ENCODE measurements at places on chromosomes 5 and 9. TPM values are rescaled to one million over a fixed set of nuclear protein-coding genes. Genes with fewer than 3 reads are reported as not detected.

DUSP1 gene
- total RNA-seq = 213 TPM

RASEF gene
- 73.6 TPM for total RNA-seq

FAM221B gene
- not detected for total RNA-seq

PCSK1 gene
- total RNA-seq = 3.3 TPM

TRIM7 gene
- 1.9 TPM for total RNA-seq

LCN2 gene
- total RNA-seq = 191 TPM

HMCN2 gene
- total RNA-seq = 39.9 TPM

GNAQ gene
- 32.6 TPM for total RNA-seq

LCN1 gene
- total RNA-seq = not detected

PCDHGA3 gene
- total RNA-seq = 1.7 TPM

MED27 gene
- total RNA-seq = 6.3 TPM

PDLIM4 gene
- total RNA-seq = 27.2 TPM

IFNA2 gene
- total RNA-seq = not detected

IL7R gene
- 66.2 TPM for total RNA-seq

Measured in Peyer's patch (tissue), 4 donors.